Psoas muscle (tissue), 8 donors: ENCODE measurements at places on chromosomes 7 and 10. TPM values are rescaled to one million over a fixed set of nuclear protein-coding genes. Genes with fewer than 3 reads are reported as not detected.

GRCh38 chr7:136183981-136184380 lies 206.8 kb upstream of the MTPN start:
- DNase-seq: no peak

GRCh38 chr10:87767253-87767652 lies 50.8 kb downstream of the ATAD1 start:
- no peak for DNase-seq

- DNase-seq: no peak
Measured at GRCh38 chr7:36011588-36011965, 141.5 kb upstream of the EEPD1 start.

DNA sequence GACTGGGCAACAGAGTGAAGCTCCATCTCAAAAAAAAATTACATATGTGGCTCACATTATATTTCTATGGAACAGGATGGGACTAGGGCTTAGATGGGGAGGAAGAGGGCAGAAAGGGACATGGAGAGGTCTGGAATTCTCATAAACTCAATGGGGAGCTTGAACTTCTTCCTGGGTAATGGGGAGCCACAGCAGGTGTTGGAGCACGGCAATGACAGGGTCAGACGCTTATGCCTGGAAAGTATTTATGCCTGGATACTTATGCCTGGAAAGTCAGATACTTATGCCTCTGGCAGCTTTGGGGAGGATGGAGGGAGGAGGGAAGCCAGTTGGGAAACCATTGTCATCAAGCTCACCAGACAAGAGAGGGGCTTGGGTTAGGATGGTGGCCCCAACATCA lies 36.8 kb downstream of the TMEM130 start:
- no peak for DNase-seq

GRCh38 chr7:157335991-157336382 lies 817 bp upstream of the DNAJB6 start:
- no peak for DNase-seq

DNA sequence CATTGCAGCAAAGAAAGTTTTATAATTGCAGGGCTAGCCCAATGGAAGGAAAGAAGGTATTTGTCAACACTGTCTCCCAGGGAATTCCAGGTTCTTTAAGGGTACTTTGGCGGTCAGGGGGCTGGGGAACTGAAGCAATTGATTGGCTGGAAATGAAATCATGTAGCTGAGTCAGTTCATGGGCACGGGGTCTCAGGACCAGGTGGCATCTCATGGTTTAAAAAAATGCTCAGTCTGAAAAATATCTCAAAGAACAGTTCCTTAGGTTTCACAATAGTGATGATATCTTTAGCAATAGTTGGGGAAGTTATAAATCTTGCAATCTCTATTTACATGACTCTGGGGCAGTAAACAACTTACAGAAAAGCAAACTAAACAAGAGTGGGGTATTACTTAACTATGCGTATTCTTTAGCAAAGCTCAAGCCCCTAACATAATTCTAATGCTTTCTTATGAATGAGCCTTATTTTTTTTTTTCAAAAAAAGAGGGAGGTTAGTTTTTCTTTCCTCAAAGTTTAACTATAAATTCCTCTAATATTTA lies 376.9 kb upstream of the NRG3 start:
- no peak for DNase-seq

GRCh38 chr10:110460111-110460809 lies 37.4 kb upstream of the DUSP5 start:
- DNase-seq: peak; percentile 59

DNA sequence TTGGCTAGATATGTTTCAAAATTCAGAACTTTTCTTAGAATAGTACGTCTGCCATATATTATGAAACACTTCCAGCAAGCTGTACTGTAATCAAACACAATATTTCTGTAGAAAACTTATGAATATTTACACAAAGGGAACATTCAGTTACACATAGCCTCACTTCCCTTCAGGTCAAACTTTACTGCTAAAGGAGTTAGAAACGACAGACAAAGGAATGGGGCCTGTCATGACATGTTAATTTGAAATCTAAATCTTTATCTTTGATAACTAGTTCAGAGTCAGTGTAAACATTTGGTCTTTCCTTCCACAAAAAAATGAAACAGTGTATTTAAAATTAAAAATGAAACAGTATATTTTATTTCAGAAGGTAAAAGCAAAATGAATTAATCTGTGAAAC lies 1.0 kb upstream of the CROT start:
- DNase-seq: no peak

Gene ALOX5
- 2.7 TPM for total RNA-seq

- DNase-seq: no peak
Measured at GRCh38 chr10:34018129-34018528, 683.7 kb upstream of the NRP1 start.
